ENCODE measurements at places on chromosomes 13 and 19.

- no peak for DNase-seq
Observed at GRCh38 chr13:90760639-90761038, 586.8 kb upstream of the MIR17HG start.

GRCh38 chr19:46678110-46678732 lies 17.2 kb upstream of the DACT3 start:
- peak; percentile 69 for DNase-seq

DNA sequence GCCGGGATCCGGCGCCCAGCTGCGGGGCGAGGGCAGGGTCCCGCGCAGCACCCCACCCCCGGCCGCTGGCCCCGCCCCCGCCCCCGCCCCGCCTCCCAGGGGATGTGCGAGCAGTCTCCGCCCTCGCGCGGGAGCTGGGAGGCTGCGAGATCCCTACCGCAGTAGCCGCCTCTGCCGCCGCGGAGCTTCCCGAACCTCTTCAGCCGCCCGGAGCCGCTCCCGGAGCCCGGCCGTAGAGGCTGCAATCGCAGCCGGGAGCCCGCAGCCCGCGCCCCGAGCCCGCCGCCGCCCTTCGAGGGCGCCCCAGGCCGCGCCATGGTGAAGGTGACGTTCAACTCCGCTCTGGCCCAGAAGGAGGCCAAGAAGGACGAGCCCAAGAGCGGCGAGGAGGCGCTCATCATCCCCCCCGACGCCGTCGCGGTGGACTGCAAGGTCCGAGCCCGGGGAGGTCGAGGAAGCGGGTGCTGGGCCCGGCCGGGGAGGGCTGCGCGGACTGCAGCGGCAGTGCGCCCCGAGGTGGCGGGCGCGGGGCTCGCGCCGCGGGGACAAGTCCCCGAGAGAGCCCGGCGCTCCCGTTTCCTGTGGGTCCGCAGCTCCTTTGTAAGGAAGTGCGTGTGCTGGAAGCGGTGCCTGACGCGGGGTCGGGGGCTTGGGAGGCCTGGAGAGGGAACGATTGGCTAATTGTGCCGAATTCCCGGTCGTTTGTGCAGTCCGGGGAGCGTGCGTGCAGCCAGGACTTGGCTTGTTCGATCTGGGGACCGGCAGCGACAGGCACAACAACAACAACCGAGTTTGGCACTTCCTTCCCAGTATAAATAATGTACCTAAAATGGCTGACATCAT lies at the start of gene ITM2B:
TSS of gene ITM2B (plus strand) at position 161 of the 843 bp plus-strand sequence. CDS start at position 316, 155 bp downstream.
- DNase-seq, result peak; percentile 71

DNA sequence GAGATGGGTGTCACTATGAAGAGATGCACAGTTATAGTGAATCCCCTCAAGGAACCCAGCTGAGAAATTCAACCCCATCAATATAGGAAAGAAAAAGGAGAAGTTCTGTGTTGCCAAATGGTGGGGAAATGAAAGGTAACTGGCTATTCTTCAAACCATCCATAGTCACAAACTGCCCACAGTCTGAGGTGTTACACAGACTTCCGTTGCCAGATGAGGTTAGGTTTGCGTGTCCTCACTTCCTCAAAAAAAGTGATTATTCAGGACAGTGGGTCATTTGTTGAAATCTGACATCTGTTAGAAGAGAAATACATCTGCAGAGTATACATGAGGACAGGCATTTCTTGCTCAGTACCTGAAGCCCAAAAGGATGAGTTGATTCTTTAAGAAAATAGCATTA lies 9.0 kb downstream of the SIGLEC5 start:
- DNase-seq, result no peak

DNA sequence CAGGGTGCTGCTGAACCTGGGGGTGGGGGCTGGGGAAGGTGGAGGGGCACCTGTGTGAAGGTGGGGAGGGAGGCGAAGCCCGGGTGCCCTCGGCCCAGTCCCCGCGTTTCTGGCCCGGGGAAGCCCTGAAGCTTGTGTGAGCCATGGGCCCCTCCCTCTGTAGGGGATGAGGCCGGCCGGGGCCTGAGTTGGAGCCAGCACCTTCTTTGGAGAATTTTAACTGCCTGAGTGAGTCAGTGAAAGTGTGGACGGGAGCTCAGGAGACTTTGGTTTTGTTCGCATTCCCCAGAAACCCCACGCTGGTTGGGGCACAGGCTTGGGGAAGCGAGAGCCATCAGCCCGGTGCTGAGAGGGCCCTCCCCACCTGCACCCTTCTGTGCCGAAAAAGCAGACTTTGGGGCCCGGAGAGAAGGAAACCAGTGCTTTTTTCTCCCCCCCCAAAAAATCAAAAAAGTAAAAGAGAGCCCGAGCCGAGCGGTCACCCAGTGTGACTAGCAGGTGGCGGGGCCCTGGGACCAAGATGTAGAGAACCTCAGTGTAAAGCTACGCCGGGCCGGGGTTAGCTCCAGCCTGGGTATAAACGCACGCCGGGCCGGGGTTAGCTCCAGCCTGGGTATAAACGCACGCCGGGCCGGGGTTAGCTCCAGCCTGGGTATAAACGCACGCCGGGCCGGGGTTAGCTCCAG lies 45.1 kb downstream of the TMEM255B start:
- no peak for DNase-seq

DNA sequence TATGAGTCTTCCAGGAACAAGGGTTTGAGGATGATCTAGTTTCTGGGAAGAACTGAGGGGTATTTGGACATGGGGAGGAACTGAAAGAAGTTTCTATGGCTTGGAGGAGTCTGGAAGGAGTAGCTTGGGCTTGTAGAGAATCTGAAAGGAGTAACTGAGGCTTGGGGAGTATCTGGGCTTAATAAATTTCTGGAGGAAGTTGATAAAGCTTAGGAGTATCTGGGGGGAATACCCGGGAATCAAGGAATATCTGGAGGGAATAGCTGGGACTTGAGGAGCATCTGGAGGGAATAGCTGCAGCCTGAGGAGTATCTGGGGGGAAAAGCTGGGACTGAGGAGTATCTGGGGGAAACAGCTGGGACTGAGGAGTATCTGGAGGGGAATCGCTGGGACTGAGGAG lies 16.0 kb downstream of the FSD1 start:
- no peak for DNase-seq

- no peak for DNase-seq
Observed at GRCh38 chr13:113411216-113412023, 41.9 kb downstream of the ADPRHL1 start.

DNA sequence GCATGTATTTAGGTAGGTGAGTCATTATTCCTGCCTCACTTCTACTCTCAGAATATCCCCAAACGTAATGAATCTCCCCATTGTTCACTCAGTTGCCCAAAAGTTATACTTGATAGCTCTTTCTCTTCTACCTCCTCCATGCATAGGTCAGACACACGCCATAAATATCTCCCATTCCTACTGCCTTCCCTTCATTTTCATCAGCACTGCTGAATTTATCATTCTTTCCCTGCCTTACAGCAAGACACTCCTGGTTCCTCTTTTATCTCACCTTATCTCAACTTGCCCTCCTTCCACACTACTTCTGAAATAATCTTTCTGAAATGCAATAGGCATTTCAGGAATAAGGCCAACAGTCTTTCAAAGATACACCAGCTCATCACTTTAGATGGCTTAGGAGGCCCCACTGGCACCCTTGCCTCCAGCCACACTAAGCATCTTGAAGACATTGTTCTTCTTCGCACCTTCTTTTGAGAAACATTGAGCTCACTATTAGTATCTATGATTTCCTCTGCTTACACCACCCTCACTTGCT lies 333.9 kb downstream of the MYO16 start:
- no peak for DNase-seq

DNA sequence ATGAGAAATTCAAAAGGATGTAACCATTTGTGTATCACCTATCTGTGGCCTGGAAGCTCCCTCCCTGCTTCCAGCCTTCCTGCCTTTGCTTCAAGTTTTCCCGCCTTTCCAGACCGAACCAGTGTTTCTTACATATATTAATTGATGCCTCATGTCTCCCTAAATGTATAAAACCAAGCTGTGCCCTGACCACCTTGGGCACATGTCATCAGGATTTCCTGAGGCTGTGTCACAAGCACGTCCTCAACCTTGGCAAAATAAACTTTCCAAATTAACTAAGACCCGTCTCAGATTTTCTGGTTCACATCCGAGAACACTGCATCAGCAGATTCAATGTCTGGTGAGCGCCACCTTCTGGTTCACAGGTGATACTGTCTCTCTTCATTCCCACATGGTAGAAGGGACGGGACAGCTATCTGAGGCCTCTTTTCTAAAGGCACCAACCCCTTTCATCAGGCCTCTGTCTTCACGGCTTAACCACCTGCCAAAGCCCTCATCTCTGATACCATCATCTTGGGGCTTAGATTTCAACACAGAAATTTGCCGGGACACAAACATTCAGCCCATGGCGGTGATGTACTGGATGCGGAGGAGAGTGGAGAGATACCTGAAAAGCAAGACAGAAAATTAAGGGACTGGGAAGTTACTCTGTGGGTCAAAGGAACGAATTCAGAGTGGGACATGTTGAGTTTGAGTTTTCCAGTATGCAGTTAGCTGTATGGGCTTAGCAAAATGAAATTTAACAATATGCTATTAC lies 58.7 kb upstream of the PABPC3 start:
- no peak for DNase-seq

DNA sequence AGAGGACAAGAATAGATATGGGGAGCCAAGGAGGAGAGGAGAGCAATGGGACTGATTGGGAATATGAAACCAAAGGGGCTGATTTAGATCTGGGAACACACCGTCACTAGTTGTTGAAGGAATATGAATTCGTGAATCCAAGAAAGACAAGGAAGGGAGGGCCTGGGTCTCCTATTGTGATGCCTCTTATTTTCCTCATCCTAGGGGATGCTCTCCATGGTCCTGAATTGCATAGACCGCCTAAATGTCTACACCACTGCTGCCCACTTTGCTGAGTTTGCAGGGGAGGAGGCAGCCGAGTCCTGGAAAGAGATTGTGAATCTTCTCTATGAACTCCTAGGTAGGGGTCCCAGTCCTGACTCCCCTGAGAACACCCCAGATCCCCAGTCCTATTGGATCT lies 21.5 kb downstream of the RYR1 start:
- DNase-seq, result no peak

GRCh38 chr19:32543115-32543900 lies 37.7 kb upstream of the PDCD5 start:
- DNase-seq, result no peak

GRCh38 chr13:99439048-99439447 lies 62.2 kb upstream of the TM9SF2 start:
- DNase-seq, result no peak

DNA sequence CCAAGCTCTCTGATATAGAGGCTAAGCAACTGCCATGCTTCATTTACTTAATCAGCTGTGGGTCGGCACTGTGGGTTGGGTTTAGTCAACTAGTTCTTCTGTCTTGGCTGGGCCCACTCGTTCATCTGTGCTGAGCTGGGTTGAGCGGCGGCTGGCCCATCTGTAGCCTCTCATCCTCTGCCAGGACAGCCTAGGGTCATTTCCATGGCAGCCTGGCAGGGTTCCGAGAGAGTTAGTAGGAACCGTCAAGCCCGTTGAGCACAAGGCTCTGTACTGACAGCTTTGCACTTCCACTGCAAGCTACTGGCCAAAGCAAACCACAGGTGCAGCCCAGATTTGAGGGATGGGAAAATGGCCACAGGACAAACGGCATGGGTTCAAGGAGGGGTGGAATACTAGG lies 6.6 kb upstream of the ZNF835 start:
- no peak for DNase-seq

DNA sequence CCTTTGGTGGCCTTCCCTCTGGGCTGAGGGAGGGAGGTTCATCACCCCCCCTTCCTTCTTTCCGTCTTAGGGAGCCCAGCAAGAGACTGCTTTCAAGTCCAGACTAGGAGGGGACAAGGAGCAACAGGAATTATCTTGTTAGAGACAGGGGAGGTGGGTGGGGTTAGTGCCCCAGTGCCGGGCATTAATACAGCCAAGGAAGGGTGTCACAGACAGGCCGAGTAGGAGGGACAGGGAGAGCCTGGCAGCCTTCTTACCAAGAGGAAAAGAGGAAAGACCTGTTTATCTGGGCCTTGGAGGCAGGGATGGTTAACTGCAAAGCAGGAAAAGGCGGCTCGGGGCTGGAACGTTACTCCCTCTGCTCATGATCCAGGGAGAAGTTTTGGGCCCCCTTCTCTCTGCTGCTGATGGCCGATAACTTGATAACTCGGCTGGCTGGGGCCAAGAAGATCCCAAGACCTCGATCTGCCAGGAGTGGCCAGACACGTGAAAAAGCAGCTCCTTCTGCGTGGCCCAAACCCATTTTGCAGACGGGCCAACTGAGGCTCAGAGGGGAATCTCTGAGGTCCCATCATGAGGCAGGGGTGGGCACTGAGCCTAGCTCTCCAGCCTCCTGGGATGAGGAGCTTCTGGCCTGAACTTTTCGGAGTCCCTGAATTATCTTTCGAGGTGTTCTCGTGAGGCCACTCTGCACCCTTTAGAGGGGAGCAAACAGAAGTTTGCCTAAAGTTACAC lies 79.3 kb downstream of the PTPRS start:
- DNase-seq, result no peak

- DNase-seq, result no peak
Observed at GRCh38 chr19:42424712-42425131, 2.5 kb downstream of the LIPE start.

- DNase-seq, result no peak
Observed at GRCh38 chr13:112574416-112574815, 13.5 kb downstream of the TUBGCP3 start.

DNA sequence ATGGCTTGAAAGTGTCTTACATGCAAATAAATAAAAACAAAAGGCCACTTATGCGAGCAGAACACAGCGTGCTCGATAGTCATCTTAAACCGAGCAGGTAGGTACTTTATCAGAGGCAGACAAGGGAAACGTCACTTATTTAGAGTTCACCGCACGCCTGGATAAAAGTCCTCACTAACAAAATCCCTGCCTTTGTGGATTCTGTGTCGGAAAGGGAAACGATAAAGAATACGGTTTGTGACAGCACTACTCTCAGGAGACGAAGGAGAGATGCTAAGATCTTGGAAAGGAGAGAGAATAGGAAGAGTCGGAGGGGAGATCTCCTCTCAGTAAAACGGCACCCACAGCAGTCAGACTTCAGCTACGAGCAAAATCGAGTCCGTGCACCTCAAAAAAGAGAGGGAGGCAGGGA lies 581 bp downstream of the RCBTB1 start:
- no peak for DNase-seq

GRCh38 chr19:18480006-18480691 lies 41.7 kb downstream of the ELL start:
- no peak for DNase-seq

- DNase-seq, result peak; percentile 37
Observed at GRCh38 chr19:8304841-8305621, 3.1 kb downstream of the CD320 start.

DNA sequence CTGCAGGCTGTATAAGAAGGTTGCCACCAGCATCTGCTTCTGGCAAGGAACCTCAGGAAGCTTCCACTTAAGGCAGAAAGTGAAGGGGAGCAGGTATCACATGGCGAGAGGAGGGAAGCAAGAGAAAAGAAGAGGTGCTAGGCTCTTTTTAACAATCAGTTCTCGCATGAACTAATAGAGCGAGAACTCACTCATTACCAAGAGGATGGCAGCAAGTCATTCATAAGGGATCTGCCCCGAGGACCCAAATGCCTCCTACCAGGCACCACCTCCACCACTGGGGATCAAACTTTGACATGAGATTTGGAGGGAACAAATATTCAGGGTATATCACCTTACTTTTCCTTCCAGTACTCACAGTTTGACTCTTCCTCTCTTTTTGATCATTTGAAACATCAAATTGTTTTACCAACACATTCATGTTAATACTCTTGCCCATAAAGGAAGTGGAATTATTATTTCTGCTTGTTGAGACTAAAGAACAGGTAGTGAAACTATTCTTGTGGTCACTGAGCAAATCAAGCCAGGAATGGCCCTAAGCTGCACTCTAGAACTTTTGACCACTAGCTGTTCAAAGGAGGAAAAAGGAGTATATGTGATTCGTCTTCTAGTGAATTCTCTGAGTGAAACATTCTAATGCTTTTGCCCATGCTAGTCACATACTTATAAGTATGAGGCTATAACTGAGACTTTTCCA lies 45.0 kb downstream of the LACC1 start:
- no peak for DNase-seq

- DNase-seq, result no peak
Observed at GRCh38 chr13:91664039-91664438, 265.6 kb downstream of the GPC5 start.
